ENCODE measurements at places on chromosomes 2 and 18. TPM values are rescaled to one million over a fixed set of nuclear protein-coding genes. Genes with fewer than 3 reads are reported as not detected.

- DNase-seq: no peak
These were observed 51.3 kb downstream of the BCL11A start for GRCh38 chr2:60502144-60502543.

RTP5 gene
- not detected for total RNA-seq

GRCh38 chr2:8370258-8370802 lies 311.5 kb upstream of the ID2 start:
- DNase-seq: no peak

GRCh38 chr2:239939736-239940483 lies 85.2 kb downstream of the NDUFA10 start:
- DNase-seq: no peak

CERS6 gene
- 5.5 TPM for total RNA-seq

- DNase-seq: no peak
These were observed 25.4 kb downstream of the SLC40A1 start for GRCh38 chr2:189555232-189555631.

IL1RN gene
- not detected for total RNA-seq

MC2R gene
- total RNA-seq: not detected

- no peak for DNase-seq
These were observed 26.0 kb downstream of the ATOH8 start for GRCh38 chr2:85779641-85780315.

DNA sequence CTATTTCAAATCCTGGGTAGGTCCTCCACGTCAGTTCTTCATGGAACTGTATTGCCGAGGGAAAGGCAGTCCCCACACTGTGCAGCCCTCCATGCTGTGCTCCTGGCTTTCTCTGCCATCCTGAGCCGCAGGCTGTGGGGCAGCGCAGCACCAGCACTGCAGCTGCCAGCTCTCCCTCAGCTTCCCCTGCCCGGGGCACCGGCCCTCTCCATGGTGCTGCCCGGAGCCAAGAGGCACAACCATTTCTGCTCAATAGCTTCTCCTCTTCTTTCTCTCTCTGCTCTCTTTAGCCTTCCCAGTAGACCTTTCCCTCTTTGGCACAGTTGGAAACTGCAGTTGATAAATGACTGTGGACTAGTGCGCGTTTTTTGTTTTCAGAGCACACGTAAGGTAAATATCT lies 12.1 kb downstream of the ANKRD23 start:
- DNase-seq: no peak

DNA sequence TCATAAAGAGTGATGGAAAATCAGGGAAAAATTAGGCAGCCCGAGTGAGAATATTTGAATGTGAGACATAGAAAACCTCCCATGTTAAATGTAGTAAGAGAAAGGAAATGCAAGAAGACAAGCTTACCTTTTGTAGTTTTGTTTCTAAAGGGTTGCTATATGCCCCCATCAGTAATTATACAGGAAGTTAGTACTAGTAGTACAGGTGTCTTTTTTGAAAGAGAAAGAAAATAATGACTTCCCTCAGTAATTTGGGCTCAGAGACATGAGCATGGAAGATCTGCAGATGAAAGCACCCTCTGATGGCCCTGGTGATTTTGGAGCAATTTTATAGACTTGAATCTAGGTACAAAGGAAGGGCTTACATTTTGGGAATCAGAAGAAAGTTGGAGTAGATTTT lies 80.8 kb downstream of the RHBDD1 start:
- peak; percentile 16 for DNase-seq

DRC1 gene
- total RNA-seq: not detected

GRCh38 chr2:173657996-173658717 lies 303.5 kb downstream of the CDCA7 start:
- DNase-seq: no peak

- DNase-seq: no peak
These were observed 362.3 kb downstream of the FBXO15 start for GRCh38 chr18:73785300-73785699.

DNA sequence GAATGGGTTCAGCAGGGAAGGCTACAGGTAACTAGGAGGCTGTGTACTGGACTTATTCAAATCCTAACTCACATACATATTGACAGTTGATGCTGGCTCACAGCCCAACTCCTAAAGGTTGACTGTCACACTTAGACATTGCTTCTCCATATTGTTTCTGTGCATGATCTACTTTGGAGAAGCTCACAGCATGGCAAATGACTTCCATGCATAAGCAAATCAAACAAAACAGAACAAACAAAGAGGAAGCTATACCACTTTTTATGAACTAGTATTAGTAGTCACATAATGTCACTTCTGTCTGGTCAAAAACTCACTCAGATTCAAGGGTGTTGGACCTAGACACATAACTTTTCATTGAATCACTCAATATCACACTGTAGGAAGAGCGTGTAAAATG lies 43.8 kb upstream of the CDH19 start:
- DNase-seq: no peak

GRCh38 chr2:230209422-230210051 lies 10.2 kb downstream of the SP110 start:
- peak; percentile 80 for DNase-seq

- DNase-seq: no peak
These were observed 115.3 kb downstream of the FEZ2 start for GRCh38 chr2:36482576-36483214.

DNA sequence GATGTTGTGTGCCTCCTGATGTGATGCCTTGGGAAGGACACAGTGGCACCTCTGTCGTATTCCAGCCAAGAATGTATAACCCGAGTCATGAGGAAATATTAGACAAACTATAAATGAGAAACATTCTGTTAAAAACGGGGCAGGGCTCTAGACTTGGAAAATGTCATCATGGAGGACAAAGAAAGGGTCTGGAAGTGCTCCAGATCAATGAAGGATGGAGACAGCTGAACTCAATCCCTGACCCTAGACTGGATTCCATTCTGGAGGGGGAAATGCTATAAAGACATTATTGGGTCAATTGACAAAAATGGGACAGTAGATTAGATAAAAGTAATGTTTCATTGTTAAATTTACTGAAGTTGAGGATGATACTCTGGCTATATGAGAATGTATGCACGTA lies 92.1 kb downstream of the SLC4A3 start:
- no peak for DNase-seq

- DNase-seq: no peak
These were observed 42.0 kb downstream of the ZEB2 start for GRCh38 chr2:144477957-144478311.

DNA sequence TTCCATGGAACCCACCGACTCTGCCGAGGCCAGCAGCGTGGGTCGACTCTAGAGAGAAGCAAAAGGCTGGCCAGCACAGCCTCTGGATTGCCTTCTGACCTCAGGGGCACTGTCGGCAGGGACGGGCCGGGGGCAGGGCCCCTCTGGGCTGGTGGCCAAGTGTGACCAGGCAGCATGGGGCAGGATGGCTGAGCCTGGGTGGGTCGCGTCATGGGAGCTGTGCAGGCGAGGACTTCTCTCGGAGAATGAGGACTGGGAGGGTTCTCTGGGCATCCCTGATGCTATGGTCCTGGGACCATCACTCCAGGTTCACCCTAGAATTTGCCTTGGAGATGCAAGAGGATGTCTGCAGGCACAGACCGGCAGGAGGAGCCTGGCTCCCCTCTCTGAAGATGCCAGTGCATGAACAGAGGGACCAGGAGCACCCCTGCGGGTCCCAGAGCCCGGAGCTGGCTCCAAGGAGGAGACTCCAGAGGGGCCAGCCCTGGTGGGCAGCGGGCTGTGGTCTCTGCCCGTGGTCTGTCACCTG lies 289.2 kb downstream of the NDUFA10 start:
- no peak for DNase-seq

DNA sequence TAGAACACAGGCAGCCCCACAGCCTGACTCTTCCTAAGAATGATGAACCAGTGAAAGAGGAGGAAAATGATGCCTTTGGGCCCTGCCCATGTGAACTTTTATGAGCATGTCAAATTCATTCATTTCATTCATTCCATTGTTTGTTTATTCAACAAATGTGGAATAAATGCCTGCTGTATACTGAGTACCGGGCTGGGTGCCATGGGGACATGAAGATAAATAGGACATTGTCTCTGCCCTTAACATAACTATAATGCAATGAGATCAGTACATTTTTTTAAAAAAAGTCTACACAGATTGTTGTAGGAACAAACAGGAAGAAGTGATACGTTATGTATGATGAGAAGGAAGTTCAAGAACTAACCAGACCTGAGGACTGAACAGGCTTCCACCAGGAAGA lies 14.7 kb downstream of the MREG start:
- DNase-seq: no peak

GRCh38 chr2:182248362-182248761 lies 178.5 kb downstream of the PDE1A start:
- DNase-seq: no peak

DNA sequence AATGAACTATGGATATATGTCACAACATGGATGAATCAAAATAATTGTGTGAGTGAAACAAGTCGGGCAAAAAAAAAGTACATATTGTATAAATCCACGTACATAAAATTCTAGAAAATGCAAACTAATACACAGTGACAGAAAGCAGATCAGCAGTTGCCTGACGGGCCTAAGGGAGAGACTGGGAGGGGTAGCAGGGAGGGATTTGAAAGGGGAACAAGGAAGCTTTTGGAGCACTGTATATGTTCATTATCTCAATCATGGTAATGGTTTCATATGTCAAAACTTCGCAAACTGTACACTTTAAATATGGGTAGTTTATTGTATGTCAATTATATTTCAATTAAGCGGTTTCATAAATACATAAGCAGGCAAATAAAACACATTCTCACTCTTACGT lies 153.8 kb downstream of the ANKRD44 start:
- DNase-seq: no peak

GRCh38 chr2:174577967-174578589 lies 19.5 kb downstream of the WIPF1 start:
- peak; percentile 78 for DNase-seq

DNA sequence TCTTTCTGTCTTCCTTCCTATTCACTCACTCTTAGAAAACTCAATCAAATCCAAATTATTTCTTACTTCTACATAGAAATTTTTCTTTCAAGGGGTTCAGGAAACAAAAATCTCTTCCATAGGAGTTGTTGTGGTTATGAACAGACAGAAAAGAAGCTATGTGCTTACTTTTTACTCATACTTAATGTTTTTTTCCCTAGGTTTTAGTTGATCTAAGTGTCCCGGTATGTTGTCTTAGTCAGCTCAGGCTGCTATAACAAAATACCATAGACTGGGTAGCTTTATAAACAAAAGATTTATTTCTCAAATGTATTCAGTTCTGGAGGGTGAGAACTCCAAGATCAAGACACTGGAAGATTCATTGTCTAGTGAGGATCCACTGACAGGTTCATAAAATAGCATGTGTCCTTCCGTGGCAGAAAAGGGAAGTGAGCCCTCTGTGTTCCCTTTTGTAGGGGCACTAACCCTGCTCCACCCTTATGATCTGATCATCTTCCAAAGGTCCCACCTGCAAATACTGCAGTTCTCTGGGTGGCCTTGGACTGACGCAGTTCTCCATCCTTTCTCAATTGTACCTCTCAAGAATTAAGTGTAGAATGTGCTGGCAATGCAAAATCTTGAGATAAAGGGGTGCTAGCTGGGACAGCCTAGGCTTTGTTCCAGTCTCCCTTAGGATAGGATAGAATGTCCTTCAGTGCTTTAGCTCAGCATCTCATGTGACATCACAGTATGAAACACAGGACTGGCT lies 14.4 kb upstream of the VRK2 start:
- DNase-seq: peak; percentile 78

DNA sequence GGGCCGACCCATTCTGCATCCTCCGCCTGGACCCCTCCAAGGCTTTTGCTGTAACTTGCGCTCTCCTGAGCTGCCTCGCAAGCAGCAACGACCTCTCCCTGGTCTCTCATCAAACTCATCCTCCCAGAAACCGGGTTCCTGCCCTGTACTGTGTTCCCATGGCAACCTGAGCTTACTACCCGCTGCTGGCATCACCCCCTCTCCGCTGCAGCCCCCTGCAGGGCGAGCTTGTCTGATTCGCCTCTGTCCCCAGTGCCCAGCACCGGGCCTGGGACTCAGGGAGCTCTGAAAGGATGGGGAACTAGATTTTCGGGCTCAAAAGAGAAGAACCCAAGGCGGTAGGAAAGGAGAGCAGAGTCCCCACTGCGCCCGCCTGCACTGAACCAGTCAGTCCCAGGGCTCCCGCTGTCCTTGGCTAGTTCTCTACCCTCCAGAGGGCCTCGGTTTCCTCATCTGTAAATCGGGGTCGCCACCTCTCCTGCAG lies 463 bp downstream of the HS1BP3 start:
- no peak for DNase-seq
